ENCODE measurements at places on chromosomes 3 and 15.
A peak's percentile ranks its signal among the peaks of the same experiment; 100 is the strongest.

GRCh38 chr3:78707609-78708008 lies 1060.2 kb downstream of the ROBO1 start:
- no peak for DNase-seq

- DNase-seq, result no peak
These were observed 225.3 kb upstream of the PPP2R3A start for GRCh38 chr3:135740211-135740610.

DNA sequence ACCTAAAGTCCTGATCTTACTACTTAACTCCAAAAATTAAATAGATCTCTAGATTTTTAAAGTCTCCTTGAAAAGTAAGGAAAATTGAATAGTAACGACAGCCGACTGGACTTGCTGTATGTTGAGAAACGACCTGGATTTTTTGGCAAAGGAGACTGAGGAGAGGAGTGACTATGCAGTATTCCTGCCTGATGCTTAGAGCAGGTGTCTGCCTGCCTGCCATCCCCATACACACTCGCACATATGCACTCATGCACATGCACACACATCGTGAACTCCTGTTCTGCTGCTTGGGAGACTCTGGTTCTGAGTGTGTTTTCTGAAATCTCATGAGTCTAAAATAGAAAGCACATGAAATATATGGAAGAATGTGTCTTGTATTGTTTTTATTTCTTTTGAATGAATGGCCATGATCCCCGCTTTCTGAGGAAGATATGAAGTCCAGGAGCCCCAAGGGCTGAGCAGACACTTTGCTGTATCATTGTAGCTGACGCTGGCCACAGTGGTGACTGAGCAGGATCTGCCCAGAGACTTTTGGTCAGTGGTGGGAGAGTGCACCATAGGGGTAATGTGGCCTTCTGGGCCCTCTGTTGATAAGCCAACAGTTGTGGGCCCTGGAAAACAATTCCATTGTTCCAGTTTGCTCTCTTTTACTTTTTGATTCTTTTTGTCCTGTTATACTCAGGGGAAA lies 16.4 kb downstream of the GYG1 start:
- no peak for DNase-seq

GRCh38 chr3:182795389-182795782 lies 2.1 kb downstream of the ATP11B start:
- DNase-seq, result peak; percentile 76

DNA sequence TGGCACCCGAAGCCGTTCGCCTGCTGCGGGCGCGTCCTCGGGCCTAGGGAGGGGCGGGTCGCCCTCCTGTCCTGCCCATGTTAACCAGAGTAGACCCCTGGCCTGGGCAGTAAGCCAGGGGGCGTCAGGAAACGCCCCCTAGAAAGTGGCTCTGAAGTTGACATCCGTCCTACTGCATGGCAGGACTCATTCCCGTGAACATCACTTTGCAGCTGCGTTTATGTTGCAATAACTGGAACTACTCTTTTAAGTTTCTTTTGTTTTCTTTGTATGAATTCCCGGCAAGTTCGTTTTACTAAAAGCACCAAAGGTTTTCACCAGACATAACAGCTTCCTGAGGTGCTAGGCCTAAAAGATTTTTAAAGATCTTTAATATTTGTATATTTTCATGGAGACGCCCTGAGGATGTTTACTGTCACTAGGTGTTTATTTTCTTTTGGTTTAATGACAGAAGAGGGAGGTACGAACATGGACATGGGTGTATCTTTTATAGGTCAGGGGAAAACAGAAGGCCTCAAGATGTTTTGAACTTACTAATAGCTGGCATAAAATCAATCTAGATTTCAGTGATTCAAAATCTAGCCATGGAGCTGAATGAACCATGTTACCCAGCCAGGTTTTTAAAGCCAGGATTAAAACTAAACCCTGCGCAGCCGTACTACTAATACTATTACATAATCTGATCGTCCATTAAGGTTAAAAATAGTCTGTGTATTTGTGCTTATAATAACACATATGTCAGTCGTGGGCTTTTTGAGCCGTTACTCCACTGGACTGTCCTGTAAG lies 1.0 kb downstream of the C15orf61 start:
- peak; percentile 59 for DNase-seq

DNA sequence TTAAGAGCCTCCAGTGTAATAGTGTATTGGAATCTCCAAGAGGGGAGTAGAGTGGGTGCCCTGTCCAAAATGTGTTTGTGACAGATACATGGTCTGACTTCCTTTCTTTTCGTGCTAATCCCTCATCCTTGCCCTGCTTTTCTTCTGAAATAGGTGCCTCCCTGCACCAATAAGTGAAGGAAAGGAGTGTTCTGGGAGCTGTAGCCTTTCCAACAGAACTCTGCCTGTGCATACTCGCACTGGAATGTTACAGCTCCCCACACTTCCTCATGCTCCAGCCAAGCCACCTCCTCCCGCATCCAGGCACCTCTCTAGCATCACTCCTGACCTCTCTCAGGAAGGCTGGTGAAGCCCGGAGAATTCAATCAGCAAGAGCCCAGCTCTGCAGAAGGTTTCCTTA lies 478.0 kb downstream of the GABRG3 start:
- DNase-seq, result no peak

- no peak for DNase-seq
These were observed 282.5 kb upstream of the ICE2 start for GRCh38 chr15:60761505-60761845.

DNA sequence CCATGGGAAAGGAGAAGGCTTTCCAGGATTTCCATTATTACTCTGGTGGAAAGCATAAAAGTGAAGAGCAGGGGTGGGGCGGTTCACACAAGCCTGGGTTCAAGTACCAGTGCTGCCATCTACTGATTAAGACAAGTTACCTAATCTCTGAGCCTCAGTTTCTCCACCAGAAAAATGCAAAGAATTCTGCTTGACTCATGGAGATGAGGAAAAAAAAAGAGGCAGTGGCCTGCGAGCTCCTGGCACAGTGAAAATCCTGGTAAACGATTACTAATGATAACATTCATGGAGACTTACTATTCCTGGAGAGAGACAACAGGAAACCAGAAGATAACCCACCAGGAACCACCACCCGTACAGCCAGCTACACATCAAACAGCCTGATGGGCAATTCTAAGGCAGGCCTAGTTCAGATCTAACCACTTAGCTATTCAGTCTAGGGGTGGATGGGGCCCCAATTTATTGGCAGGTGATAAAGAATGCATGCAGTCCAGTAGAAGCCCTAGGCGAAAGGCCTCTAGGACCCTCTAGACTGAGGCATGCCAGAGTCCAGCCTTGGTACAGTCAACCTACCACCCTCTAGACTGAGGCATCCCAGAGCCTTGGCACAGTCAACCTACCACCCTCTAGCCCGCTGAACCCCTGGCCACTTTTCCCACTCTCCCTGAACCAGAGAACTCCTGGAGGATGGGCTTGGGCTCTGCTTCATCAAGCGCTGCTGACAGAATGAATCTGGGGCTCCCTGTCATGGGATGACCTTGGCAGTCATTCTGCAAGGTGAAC lies 2.5 kb downstream of the AMOTL2 start:
- DNase-seq, result no peak

DNA sequence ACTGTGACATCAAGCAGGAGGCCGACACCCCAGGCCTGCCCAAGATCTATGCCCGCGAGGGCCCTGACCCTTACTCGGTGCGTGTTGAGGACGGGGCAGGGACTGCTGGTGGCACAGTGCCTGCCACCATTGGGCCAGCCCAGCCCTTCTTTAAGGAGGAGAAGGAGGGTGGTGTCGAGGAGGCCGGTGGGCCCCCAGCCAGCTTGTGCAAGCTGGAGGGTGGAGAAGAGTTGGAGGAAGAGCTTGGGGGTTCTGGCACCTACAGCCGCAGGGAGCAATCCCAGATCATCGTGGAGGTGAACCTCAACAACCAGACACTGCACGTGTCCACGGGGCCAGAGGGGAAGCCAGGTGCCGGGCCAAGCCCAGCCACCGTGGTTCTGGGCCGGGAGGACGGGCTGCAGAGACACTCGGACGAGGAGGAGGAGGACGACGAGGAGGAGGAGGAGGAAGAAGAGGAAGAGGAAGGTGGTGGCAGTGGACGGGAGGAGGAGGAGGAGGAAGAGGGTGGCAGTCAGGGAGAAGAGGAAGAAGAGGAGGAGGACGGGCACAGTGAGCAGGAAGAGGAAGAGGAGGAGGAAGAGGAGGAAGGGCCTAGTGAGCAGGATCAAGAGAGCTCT lies 5.4 kb downstream of the ZBTB47 start:
- DNase-seq, result no peak

- no peak for DNase-seq
These were observed 324.6 kb upstream of the TLE3 start for GRCh38 chr15:70422342-70422741.

GRCh38 chr3:7144697-7145308 lies 283.9 kb downstream of the GRM7 start:
- DNase-seq, result peak; percentile 45

- DNase-seq, result no peak
These were observed 219.4 kb downstream of the UBE2E2 start for GRCh38 chr3:23422517-23422851.

DNA sequence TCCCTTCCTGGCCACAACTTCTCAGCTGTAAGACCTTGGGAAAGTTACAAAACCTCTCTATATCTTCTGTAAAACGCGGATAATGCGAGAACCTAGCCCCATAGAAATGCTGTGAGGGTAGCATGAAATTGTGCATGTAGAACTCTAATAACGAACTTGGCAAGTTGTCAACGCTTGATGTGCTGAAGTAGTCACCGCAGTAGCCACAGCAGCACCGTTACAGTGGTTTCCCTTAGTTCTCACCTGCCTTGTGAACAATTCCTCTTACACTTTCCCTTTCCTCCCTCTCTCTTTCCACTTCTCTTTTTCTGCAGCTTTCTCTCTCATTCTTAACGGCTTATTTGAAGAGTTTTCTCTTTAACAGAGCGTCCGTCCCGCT lies 447 bp upstream of the SHQ1 start:
- peak; percentile 49 for DNase-seq

DNA sequence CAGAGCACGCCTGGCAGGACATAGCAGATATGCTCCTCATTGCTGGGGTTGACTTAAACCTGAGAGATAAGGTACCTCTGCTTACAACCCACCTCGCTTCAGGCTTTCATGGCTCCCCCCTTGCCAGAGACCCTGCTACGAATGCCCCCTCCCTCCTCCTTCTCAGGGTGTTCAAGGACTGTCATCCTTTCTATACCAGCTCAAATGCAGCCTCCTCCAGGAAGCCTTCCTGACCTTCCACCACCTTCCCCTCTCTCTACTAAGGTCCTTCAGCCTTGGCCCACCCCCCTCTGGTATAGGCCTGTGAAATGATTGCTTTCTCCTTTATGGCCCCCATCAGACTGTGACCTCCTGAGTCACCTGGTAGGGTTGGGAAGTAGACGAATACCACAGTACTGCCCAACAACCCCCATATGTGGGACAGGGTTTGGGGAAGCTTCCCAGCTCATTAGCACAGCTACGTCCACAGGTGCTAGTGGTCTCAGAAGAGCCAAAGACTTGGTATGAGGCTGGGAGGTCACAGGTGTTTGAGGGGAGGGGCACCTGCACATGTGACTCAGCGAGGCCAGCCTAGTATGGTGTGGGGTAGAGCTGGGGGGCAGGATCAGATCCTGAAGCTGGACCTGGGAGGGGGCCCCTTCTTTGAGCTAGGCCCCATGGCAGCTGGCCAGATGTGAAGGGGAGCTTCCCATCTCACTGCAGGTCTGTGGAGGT lies 32.0 kb downstream of the ANKDD1A start:
- DNase-seq, result no peak

GRCh38 chr15:69489073-69489571 lies 36.5 kb downstream of the RPLP1 start:
- no peak for DNase-seq

DNA sequence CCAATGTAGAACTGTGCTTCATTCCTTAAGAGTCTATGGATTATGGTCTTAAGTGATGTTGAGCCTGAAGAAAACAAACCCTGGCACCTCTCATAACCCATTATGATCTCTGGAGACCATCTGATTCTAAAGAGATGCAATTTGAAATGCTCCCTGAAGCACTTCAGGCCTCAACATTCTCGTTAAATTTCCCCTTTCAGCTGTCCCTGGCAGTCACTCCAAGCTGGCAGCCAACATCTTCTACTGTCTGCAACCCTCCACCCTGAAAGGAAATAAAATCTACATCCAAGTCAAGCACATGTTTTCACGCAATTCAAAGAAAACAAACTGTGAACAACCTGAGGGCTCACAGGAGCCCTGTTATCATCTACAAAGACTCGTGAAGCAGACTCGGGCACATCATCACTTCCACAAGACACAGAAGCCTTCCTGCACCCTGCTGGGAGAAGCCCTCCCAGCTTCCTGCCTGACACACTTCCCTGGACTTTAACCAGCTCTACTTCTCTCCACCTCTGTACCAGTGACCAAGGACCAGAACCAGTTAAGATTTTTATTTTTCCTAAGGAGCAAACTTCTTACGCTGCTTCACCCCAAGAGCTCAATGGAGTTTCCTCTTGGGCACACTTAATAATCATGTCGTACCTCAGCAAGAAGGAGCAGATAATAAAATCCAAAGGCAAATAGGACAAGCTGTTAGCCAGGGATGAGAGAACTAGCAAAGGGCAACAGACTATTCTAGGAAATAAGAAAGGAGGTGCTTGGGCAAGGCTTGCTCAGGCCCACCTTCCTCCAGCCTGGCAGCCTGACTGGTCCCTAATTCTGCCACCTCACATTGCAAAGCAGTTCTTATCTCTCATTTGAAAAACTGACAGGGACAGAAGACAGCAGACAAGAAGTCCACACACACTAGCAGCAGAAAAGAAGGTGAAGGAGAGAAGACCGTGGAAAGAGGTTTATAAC lies 67.1 kb downstream of the MAGI1 start:
- no peak for DNase-seq

- DNase-seq, result no peak
These were observed 41.4 kb downstream of the FSIP1 start for GRCh38 chr15:39741258-39741657.

GRCh38 chr3:134904241-134904771 lies 109.2 kb downstream of the EPHB1 start:
- no peak for DNase-seq

GRCh38 chr3:155423526-155424322 lies 130.2 kb upstream of the STRIT1 start:
- no peak for DNase-seq
